ENCODE measurements at places on chromosomes 3 and 15. TPM values are rescaled to one million over a fixed set of nuclear protein-coding genes. Genes with fewer than 3 reads are reported as not detected.

EFCC1 gene
- polyA plus RNA-seq, result 1.1 TPM

CFAP91 gene
- 0.19 TPM for polyA plus RNA-seq

STT3B gene
- polyA plus RNA-seq, result 78.4 TPM

HMCES gene
- polyA plus RNA-seq, result 30.7 TPM

GRCh38 chr3:153162513-153163392, 727 bp downstream of the RAP2B start:
- DNase-seq, result peak; percentile 42

- no peak for DNase-seq
Measured at GRCh38 chr3:71545330-71545729, 38.2 kb downstream of the FOXP1 start.

GRCh38 chr3:9749296-9749644, 482 bp upstream of the OGG1 start:
- DNase-seq, result no peak

GRCh38 chr15:80586161-80586560, 108.9 kb upstream of the ABHD17C start:
- DNase-seq, result no peak

GRCh38 chr3:134328147-134328591, 46.1 kb downstream of the AMOTL2 start:
- no peak for DNase-seq

GRCh38 chr3:159672728-159673688, 315.6 kb upstream of the IL12A start:
- DNase-seq, result no peak

GRCh38 chr3:197545571-197545970, 10.2 kb downstream of the BDH1 start:
- DNase-seq, result no peak

DNA sequence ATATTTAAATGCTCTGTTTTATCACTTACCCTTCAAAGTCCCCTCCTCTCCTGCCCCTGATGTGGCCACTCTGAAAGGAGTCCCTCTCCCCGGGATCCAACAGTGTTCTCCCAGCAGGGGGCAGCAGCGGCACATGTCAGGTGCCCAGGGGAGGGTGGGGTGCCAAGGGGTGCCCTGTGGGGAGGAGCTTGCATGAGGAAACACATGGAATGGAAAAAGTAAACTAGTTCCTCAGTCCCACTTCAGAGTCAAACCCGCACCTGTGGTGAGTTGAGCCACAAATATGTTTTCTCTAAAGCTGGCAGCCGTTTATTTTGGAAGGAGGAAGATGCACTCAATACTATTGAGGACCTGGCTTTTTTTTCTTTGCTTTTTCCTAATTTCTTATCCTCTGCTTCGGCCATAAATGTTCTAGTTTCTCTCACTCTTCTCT, 30.1 kb upstream of the NRROS start:
- DNase-seq, result peak; percentile 86
